ENCODE measurements at places on chromosomes 4 and X.

- no peak for DNase-seq
These were observed 21.1 kb downstream of the TDO2 start for GRCh38 chr4:155924637-155925036.

- no peak for DNase-seq
These were observed 115.4 kb downstream of the AFAP1 start for GRCh38 chr4:7824218-7824617.

DNA sequence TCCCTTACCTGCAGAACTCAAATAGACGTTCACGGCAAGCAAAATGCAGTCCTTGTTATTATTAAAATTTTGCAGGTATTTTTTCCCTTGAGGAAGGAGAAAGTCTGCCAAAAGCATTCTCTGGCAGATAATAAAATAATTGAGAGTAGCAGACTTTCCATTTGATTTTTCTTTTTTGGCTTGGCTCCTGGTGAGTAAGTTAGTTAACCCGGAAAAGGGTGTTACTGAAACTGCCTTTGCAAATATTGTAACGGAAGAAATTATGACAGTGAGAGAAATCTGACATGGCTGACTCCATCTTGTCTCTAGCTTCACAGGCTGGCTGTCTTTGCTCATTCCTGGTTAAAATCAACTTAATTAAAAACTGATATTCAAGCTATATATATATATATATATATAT, 100.5 kb downstream of the GPR143 start:
- no peak for DNase-seq

- no peak for DNase-seq
These were observed 410.6 kb downstream of the IL1RAPL1 start for GRCh38 chrX:28997706-28998463.

DNA sequence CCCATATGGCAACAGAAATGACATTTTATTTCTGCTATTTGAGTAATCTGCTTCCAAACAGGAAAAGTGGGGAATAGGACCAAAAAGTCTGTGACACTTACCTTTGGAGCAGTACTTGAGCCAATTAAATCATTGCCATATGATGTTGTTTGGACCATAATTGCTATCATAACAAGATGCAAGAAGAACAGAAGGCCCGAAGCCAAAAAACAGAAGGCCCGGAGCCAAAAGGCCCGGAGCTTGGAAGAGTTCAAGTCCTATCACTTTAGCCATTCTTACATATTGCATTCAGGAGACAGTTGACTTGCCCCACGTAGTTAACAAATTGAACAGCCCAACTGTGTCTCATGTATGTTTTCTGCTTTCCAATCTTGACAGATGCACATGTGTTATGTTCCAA, 285.6 kb downstream of the ARHGAP24 start:
- no peak for DNase-seq

DNA sequence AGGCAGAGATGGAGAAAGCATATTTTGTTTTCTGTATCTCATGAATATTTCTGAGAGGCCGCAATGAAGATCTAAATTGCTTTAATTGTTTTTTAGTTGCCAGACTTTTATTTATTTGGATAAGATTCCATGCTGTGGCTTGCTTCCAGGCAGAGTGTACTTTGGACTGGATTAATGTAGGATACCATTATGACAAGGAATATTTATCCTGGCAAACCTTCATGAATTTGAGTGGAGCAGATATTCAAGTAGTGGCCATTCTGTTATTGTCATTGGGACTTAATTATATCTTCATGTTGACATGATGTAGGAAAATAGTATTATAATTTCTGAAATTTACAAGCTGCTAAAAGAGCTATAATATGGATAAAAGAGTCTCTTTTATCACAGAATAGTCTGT, 182.9 kb downstream of the C4orf33 start:
- DNase-seq = no peak

DNA sequence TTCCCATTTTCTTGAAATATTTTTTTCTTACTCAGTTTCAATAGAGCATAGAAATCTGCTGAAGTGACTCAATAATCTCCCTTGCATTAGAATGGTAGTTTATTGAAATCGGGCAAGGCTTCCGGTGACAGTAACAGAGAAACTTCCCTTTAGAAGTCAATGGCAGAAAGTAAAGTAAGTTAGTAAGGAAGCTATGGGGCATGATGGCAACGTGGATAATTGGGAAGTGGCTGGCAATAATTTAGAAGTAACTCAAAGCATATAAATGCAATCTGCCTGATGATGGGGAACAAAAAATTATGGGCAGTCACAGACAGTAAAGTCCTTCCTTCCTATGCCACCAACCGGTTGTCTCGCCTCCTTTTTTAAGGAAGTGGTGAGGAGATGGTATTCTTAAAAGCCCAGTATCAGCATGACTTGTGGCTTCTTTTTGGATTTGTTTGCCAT, 7.6 kb downstream of the CYBB start:
- DNase-seq = no peak

DNA sequence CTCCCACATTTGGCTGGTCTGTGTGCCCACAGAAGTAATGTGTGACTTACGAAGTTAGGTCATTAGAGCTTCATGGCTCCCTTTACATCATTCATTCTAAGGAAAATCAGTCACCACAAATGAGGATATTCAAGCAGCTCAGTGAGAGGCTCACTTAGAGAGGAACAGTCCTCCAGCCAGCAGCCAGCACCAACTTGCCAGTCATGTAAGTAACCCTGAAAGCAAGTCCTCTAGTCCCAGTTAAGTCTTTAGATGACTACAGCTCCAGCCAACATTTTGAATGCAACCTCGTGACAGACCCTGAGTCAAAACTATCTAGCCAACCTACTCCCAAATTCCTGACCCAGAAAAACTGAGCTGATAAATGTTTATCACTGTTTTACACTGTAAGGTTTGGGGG, 71.3 kb downstream of the LRBA start:
- DNase-seq = no peak

- DNase-seq = no peak
These were observed 220.3 kb downstream of the KCTD8 start for GRCh38 chr4:44228326-44228725.

DNA sequence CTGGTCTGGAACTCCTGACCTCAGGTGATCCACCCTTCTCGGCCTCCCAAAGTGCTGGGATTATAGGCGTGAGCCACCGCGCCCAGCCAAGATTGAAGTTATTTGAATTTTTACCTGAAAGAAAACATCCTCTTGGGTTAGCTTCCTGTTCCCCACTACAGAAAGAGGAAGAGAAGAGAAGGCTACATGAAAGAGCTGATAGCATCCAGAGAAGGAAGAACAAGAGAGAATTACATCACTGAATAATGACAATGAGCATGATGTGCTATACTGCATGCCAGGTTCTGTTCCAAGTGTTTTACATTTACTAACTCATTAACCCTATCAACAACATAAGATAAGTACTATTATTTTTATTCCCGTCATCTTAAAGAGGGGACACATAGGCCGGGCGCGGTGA, 11.5 kb upstream of the TBC1D1 start:
- no peak for DNase-seq

DNA sequence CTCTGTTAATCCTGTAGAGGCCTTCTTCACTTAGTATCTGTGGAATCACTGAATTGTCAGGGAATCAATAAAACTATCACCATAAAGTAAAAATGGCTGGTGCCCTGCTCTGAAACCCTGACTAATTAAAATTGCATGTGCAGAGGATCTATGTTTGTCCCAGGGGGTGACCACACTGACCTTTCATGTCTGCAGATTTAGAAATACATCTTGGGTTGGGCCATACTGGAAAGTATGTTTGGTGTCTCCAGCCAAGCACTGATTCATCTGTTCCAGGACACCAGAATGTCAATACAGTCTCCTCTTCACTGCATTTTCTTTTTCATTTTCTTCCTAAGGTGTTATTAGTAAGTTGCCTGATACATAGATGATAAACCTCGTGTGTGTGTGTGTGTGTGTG, 490.9 kb upstream of the INTU start:
- DNase-seq = no peak

DNA sequence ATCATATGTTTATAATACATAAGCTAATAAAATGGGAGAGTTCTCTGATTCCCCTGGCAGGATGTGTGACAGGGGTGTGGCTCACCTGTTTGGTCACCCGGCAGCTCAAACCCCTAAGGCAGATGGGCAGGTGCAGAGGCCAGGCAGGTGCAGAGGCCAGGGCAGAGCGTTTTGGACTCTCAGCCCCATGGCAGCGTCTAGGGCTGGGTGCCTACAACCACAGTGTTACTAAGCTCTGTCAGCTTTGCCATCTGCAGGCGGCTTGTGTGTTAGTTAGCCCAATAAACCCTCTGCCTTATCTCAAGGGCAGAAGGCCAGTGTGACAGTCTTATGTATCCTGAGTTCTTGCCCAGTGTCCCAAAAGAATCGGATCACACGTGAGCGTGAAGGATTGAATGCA, 54.0 kb upstream of the UGT2B15 start:
- no peak for DNase-seq

- DNase-seq = no peak
These were observed 13.3 kb downstream of the STARD8 start for GRCh38 chrX:68660746-68661145.

GRCh38 chrX:71099736-71100135, 4.1 kb downstream of the FOXO4 start:
- DNase-seq = no peak

DNA sequence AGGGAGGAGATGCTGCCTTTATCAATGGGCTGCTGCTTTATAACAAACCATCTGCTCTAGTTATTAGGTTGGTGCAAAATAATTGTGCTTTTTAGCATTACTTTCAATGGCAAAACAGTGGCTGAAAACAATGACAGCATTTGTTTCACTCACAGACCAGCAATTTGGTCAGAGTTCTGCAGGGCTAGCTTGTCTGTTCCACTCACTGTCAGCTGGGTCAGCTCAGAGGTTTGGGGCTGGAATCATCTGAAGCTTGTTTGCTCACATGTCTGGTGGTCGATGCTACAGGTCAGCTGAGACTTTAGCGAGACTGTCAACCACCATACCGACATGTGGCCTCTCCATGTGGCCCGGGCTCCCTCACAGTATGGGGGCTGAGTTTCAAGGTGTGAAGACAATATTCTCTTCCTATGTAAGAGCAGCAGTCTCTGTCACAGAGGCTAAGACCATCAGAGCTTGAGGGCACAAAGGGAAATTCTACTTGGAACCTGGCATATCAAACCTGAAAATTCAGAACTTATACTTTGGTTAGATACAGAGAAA, 81.3 kb upstream of the LIMCH1 start:
- DNase-seq = no peak

GRCh38 chr4:119663160-119663788, 34.7 kb upstream of the PDE5A start:
- no peak for DNase-seq

- DNase-seq = no peak
These were observed 63.0 kb upstream of the ZXDB start for GRCh38 chrX:57528670-57529255.

DNA sequence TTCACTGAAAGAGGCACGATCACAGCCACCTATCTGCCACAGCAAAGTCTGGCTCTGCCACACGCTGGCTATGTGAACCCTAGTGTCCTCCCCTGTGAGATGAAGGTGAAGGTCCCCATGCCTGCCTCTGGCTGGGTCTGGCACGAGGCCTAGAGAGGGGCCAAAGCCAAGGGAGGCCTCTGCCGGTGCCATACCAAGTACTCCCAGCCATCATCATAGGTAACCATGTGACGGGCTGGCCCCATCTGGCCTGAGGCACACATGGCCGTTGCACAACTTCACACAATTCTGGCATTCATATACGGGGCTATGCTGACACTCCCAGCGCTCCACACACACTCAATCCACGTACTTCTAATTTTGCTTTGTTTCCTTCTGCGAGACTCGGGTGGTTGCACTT, 15.3 kb downstream of the NOP14 start:
- no peak for DNase-seq

DNA sequence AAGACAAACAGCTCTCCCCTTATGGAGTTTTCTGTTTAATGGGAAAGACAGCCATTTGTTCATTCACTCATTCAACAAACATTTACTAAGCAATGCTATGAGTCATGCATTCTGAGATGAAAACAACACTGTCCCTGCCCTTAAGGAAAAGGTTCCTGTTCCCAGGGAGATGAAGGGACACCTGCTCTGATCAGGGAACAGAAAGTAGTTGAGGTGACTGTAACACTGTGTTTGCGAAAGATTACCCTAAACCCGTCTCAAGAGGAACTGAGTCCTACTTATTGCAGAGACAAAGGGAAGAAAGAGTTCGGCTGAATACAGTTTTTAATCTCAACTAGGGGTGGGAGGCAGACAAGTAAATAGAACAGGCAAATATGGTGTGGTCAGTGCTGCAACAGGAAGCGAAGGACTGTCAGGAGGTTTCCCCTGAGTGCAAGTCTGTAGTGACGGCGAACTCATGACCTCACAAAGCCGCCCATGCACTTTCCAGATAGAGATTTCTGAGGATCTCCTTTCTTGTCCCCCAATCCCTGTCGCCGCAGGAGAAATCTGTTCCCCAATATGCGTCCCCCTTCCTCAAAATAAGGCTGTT, 712 bp downstream of the STX18 start:
- peak; percentile 51 for DNase-seq

DNA sequence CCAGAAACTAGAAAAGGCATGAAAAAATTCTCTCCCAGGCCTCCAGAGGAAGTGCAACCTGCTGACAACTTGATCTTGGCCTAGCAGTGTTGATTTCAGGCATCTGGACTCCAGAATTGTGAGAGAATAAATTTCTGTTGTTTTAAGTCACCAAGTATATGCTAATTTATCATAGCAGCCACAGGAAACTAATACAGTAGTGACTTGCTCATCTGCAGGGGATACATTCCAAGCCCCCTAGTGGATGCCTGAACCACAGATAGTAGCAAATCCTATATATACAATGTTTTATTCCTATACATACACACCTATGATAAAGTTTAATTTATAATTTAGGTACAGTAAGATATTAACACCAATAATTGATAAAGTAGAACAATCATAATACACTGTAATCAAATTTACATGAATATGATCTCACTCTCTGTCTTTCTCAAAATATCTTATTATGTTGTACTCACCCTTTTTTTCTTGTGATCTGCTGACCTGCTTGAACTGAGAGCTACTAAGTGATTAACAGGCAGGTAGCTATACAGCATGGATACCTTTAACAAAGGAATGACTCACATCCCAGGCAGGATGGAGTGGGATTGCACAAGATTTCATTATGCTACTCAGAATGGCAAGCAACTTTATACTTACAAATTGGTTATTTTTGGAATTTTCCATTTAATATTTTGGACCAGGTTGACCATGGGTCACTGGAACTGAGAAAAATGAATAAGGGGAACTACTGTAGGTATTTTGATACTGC, 501.1 kb downstream of the KCNIP4 start:
- DNase-seq = no peak

DNA sequence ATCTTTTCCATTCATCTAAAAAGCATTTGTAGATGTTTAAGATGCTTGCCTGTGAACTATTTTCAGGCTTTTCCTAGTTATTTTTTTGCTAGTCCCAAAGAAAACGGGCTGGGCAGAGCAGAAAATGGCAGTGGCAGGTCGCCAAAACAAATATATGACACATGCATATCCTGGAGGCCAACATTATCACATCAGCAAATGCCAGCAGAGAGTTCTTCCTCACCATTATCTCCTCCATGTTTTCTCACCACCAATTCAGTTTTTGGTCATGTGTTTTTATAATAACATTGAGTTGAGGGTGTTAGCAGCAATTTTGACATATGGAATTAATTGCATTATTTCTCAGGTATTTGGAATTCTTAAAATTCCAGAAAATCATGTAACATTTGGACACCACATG, 97.9 kb upstream of the EOLA2 start:
- DNase-seq = no peak
